NCI-H446 (cell line): ENCODE measurements at places on chromosomes 4 and X.

GRCh38 chrX:12987900-12988594, 13.1 kb downstream of the TMSB4X start:
- no peak for DNase-seq

DNA sequence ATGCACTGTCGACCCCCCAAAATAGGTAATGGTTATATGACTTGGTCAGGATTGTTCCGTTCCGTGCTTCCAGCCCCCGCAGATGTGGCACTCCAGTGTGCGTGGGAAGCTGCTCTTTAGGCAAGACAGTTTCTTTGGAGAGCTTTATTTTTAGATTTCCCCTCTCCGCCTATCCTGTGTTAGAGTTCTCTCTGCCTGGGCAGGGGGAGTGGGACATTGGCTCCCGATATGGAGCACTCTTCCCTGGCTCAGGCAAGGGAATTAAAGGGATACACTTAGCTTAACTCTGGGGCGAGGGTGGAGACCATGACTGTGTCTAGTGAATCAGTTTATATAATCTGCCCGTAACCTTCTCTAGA, 36.0 kb downstream of the DLG3 start:
- DNase-seq: no peak

- no peak for DNase-seq
These were observed 96.5 kb upstream of the PGRMC2 start for GRCh38 chr4:128384091-128384520.

DNA sequence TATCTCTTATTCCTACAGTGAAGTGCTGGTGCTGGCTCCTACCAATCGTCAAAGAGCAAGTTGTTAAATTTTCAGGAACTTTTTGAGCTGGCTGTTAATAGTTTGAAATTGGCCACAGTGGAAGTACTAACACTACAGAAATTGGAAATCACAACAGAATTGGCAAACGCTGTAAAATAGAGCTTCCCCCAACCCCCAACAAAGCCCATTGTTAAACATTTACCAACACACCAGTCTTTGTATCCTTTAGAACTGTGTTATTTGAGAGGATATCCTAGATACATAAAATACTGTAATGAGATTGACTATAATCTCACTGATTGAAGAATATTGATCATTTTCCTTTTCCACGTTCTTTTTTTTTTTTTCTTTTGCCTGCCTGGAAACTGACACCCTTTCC, 37.4 kb downstream of the FAM241A start:
- DNase-seq: no peak

GRCh38 chrX:124260845-124261244, 71.6 kb upstream of the TEX13D start:
- no peak for DNase-seq
